Stimulated activated CD4-positive, alpha-beta T cell treated with anti-CD3 and anti-CD28 coated beads, Interleukin-1b, Interleukin-23, amount 100 ng/mL, for 1 hour (primary cell): ENCODE measurements at places on chromosomes 13 and 19.

GRCh38 chr19:13946414-13946813, 5.9 kb upstream of the DCAF15 start:
- no peak for DNase-seq

DNA sequence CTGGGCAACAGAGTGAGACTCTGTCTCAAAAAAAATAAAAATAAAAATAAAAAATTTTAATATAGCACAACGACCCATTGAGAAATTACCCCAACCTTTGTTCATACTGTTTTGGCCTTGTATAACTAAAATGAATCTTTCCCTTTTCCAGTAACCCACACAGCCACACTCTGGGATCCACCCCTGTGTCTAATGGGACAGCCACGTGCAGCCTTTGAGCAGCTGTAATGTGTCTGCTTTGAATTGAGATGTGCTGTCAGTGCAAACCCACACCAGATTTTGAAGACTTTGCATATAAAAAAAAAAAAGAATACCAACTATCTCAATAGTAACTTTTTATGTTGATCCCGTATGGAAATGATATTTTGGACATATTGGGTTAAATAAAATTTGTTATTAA, 112.7 kb upstream of the UBL3 start:
- DNase-seq, result no peak

DNA sequence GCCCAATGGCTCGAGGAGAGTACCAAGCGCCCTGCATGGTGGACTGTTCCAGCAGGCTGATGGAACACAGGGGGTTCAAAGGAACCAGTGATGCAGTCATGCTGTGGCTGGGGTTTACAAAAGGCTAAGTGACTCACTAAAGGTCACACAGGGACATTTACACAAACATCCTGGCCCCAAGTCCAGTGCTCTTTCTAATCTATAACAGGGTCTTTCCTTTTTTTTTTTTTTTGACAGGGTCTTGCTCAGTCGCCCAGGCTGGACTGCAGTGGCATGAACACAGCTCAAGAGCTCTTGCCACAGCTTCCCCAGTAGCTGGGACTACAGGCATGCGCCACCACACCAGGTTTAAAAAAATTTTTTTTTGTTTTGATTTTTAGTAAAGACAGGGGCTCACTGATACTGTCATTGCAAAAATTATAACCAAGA, 2.8 kb upstream of the SLC25A15 start:
- no peak for DNase-seq

DNA sequence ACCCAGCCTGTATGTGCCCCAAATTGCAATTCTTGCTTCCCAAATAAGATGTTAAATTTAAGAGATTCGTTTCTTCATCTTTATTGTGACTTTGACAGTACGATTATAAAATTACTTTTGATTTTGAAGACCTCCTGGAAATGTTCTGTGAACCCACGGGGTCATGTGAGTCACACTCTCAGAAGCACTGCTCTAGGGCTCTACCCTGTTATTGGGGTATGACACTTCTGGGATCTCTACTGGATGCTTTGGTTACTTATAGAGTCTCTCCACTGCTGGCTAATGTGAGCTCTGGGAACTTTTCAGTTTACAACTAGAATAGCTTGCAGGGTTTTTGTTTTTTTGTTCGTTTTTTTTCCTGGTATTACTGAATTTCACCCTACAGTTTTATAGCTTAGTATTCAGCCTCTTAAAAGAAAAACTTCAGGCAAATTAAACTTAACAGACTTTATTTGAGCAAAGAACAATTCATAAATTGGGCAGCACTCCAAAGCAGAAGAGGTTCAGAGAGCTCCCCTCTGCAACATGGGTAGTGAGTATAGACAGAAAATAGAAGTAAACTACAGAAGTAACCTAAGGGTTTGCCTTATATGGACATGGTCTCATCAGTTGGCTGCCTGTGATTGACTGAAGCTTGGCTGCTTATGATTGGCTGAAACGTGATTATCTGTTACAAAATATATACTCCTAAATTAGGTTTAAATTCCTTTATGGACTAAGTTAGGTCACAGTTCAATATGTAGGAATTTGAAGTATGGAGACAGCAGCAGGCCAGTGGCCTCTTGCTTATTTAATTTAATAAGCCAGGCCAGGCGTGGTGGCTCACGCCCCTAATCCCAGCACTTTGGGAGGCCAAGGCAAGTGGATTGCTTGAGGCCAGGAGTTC, 28.5 kb upstream of the PSPC1 start:
- DNase-seq, result no peak

DNA sequence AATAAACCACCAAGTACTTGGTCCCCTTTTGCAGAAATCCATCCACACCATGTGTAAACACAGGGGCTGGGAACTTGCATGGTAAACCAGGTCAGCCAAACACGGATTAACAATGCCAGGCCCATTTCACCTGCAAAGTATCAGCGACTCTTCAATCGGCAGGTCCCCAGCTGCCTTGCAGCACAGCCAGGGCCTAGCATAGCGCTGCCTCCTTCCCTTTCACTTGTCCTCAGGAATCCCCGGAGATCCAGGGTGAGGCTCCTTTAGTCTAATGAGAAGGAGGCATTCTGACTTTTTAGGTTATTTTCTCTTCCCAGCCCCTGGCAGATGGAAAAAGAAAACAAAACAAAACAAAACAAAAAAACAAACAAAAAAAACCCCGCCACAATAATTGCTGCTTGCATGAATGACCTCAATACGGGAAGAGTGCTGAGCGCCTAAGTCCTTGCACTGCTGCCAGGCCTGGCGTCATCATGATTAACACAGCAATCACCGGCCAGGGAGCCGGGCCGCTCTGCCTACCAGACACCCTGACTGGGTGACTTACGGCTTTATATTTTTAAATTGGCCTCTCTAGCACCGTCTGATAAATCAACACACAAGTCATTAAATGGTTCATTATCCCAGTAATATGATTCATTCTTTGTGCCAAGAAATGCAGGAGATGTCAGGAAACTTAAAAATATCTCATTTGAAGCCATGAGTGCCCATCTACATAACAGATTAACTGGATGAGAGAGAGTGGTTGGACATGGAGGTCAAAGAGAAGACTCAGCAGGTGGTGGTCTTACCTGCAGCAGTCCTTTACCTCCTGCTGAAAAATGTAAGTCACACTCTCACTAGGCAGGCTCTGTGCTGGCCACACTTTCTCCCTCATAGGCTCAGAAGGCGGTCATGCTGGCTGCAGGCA, 692.7 kb downstream of the UQCRFS1 start:
- no peak for DNase-seq

- no peak for DNase-seq
These were observed 34.5 kb downstream of the PLEKHJ1 start for GRCh38 chr19:2201473-2202148.

DNA sequence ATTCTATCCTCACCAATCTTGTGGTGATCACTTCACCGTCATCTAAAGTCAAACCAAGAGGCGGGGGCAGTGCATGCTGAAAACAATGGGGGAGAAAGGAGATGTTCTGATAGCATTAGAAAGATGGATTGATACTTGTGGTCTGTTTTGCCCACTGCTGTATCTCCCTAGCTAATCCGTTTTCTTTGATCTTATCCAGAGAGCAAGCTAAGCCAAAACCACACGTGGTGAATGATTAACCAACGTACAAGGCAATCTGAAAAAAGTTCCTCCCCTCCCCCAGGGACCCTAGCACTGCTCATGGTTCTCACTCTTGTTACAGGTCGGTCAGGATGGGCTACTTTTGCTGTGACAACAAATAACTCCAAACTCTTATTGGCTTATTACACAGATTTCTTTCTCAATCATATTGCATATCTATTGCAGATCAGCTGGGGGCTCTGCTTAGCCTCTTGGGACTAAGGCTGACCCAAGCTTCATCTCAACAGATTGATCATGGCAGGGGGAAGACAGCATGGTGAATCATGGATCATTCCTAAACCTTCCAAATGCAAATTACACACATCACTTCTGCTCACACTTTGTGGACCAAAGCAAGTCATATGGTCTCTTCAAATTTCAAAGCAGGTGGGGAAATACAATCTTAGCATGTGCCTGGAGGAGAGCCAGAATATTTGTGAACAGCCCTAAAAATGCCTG, 11.9 kb upstream of the C13orf42 start:
- no peak for DNase-seq

DNA sequence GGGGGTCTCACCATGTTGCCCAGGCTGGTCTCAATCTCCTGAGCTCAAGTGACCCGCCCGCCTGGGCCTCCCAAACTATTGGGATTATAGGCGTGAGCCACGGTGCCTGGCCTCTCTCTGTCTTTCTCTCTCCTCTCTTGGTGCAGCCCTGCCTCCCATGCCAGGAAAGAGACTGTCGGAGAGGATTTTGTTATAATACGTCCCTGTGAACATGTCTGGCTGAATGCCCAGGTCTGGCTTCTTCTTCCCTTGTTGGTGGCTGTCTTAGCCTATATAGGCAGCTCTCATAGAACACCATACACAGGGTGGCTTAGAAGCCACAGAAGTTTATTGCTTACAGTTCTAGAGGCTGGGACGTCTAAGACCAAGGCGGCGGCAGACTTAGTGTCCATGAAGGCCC, 46.4 kb downstream of the PEX11G start:
- DNase-seq, result no peak

DNA sequence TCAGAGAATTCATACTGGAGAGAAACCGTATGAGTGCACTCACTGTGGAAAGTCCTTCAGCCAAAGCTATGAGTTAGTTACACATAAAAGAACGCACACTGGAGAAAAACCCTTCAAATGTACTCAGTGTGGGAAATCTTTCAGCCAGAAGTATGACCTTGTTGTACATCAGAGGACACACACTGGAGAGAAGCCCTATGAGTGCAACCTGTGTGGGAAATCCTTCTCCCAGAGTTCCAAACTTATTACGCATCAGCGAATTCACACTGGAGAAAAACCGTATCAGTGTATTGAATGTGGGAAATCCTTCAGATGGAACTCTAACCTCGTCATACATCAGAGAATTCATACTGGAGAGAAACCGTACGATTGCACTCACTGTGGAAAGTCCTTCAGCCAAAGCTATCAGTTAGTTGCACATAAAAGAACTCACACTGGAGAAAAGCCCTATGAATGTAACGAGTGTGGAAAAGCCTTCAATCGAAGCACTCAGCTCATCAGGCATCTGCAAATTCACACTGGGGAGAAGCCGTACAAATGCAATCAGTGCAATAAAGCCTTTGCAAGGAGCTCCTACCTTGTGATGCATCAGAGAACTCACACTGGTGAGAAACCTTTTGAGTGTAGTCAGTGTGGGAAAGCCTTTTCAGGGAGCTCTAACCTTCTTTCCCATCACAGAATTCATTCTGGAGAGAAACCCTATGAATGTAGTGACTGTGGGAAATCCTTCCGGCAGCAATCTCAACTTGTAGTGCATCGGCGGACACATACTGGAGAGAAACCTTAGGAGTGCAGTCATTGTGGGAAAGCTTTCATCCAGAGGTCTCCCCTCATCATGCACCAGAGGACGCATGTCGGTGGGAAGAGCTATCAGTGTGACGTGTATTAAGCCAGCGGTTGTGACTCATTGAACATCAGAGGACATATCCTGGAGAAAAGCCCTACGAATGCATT, 16.5 kb upstream of the ZNF8 start:
- no peak for DNase-seq

DNA sequence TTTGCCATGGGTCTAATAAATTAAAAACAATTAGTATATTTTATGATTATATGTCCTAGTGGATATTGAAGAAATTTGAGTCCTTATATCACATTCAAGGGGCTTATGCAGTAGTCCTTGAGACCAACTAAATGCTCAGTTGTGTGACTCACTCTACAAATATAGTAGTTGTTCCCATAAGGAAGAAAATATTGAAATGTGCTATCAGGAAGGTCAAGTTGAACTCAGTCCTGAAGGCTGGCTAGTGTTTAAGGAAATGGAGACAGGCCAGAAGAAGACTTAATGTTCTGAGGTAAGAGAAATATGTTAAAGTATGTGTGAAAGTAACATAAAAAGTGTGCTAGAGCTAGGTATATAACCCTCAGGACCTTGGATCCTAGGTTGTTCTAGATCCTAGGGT, 766.1 kb upstream of the GPC6 start:
- DNase-seq, result no peak

DNA sequence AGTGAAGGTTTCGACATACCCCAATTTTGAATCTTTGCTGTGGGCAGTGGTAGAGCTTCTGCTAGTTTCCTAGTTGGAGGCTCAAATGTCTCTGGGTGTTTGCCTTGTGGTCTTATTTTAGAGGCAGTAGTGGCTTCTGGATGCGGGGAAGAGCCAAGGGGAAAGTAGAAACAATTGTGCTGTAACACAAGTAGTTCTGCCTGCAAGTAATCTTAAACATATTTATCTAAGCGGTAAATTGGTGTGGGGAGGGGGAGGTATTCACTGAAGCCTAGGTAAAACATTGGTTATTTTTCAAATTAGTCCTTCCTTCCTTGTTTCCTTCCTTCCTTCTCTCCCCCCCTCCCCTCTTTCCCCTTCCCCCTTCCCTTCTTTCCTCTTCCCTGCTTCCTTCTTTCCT, at the start of gene PCDH20:
PCDH20 (minus strand) TSS at position 101 of the 400 bp plus-strand sequence. CDS start 691 bp downstream, outside the sequence.
- DNase-seq, result no peak

DNA sequence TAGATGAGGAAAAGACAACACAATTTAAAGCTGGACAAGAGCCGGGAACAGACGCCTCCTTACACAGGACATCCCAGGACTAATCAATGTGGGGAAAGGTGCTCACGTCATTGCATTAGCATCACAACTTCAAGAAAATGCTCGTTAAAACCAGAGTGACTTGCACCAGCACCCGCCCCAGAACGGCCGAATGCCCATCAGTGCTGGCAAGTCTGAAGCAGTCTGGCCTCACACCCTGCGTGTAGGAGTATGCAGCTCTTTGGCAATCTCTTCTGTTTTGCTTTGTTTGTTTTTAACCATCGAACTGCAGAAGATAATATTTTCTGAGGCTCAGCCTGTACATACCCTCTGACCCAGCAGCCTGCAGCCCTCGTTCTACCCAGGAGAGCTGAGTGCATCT, 44.8 kb upstream of the LDLR start:
- DNase-seq, result no peak

GRCh38 chr19:13024126-13024950, 29.1 kb downstream of the NFIX start:
- no peak for DNase-seq

DNA sequence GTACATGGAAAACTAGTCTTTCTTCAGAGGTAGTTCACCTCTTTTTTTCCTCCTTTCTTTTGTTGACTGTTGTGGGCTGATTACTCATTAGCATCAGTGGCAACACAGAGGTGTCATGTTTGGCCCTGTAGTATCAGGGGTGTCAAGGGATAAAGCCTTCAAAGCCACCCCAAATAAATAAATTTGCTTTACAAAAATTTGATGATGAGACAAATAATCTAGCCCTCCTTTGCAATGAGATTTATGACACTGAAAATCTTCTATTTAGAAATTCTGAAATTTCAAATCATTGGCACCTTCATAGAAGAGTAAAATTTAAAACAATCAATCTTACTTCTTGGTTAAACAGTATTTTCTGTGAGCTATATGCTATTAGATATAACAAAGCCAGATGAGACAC, 1.9 kb downstream of the LACC1 start:
- no peak for DNase-seq
